ENCODE measurements at places on chromosomes 13 and 19.

DNA sequence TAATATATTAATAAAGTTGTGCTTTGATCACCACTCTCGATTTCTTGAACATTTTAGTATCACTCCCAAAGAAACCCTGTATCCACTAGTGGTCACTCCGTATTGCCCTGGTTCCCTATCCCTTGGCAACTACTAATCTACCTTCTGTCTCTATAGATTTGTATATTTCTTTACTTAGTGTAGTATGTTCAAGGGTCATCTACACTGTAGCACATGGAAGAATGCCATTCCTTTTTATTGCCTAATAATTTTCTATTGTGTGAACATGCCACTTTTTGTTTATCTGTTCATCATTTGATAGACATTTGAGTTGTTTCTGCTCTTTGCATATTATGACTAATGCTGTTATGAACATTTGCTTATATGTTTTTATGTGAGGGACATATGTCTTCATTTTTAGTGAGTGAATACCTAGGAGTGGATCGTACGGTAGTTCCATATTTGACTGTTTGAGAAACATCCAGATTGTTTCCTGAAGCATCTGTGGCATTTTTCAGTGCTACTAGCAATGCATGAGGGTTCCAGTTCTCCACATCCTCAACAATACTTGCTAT, 254.0 kb downstream of the GPC6 start:
- DNase-seq: no peak

DNA sequence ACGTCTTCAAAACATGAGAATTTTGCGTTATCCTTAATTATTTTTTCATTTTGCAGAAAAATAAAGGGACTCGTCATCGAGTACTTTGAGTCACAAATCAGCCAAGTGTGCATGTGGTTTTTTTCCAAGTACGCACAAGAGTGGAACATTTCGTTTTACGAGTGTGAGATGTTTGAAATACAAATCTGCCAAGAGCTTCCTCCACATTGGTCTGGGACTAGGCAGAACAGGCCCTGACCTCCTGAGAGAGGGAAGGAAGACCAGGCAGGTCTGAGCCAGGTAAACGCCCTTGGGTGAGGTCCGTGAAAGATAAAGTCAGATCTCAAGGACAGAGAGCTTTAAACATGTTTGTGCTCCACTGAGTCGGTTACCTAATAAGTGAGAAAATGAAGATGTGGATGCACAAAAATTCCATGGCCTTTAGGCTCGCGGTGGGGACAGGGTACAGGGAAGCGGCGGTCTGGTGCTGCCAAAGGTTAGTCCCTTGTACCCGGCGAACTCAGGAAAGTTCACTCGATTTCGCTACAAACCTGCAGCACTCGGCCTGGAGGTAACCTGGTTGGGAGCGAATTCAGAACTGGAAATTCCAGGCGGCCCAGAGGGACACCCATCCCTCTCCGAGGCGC, 473 bp upstream of the ITM2B start:
- no peak for DNase-seq

DNA sequence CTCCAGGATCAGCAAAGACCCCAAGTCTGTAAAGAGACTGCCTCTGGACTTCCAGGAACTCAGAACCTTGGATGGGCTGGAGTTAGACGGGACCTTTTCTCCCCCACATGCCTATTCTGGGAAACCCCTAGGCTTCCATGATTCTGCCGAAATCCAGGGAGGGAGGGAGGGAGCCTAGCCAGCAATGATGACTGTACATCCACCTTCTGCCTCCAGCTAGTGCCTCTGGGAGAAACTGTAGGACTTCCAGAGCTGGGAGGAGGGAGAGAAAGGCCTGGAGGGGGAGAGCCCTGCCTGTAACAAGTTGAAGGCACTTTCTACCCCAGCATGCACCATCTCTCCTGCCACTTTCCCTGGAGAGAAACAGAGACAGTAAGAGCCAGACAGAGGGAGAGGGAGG, 6.0 kb upstream of the HAS1 start:
- no peak for DNase-seq

- DNase-seq: no peak
These were observed 115.3 kb downstream of the RBM26 start for GRCh38 chr13:79290595-79291244.

GRCh38 chr19:31903979-31904378, 441.4 kb upstream of the ZNF507 start:
- DNase-seq: no peak

DNA sequence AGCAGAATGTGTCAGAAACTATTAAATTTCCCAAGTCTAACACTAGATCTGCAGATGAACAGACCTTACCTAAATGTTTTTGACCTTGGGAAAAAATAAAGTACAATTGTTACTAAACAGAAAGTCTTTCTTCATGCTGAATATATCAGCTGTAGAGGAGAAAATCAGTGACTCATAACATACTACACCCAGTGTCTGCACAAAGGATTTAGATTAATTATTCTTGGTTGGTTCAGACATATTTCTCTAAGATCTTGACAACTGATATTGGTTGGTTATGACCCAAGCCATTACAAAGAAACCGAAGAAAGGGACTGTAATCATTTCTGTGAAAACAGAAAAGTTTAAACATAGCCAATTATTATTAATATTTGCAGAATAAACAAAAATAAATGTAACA, 225.1 kb downstream of the HS6ST3 start:
- no peak for DNase-seq

DNA sequence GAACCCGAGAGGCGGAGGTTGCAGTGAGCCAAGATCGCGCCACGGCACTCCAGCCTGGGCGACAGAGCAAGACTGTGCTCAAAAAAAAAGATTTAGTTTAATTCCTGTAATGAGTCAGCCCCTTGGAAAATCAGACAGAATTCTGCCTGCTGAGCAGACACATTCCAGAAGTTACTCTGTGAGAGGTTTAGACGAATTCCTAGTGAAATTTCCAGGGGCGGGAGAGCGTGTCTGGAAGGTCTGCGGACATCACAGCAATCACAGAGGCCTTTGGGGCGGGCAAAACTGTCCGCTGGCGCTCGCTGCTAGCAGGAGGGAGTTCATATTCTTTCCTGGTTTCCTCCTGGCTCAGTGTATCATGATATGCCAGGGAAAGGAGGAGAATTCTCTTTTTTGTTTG, 17.5 kb downstream of the MISP start:
- peak; percentile 76 for DNase-seq

GRCh38 chr19:4061178-4061682, 5.5 kb downstream of the ZBTB7A start:
- no peak for DNase-seq

DNA sequence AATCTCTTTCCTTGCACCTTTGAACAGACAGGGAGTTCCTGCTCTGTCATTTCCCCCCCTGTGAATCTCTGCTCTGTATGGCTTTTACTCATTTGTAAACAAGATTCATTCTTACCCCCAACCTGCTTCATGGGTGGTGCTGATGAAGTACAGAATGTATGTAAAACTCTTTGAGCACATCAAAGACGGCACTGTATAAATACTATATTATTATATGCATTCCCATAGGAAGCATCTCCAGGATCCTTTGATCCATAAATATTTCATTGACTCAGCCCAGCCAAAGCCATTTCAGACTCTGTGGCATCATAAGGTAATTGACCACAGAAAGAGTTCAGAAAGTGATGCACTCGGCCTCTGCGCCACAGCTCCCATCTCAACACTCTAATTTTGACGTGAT, 208.7 kb downstream of the EFNB2 start:
- no peak for DNase-seq

- DNase-seq: no peak
These were observed 116.0 kb downstream of the ZAR1L start for GRCh38 chr13:32199168-32199567.

DNA sequence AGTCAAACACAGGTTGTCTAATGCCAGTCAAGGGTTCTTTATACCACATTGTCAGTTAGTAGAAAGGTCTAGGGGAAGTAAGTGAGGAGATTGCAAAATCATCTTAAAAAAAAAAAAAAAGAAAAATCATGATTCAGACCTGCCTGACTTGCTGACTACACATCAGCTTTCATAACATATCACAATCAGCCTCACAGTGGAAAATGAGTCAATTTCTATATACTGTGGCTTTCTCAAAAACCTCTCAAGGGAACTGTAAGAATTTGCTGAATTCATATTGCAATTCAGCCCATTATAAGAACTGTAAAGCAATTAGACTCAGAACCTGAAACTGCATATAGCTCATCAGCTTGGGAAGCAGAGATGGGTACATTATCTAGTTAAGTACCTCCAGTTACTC, 75.3 kb upstream of the GPC6 start:
- peak; percentile 12 for DNase-seq

GRCh38 chr19:1363599-1363998, 20.1 kb upstream of the NDUFS7 start:
- DNase-seq: no peak

- no peak for DNase-seq
These were observed 179.1 kb upstream of the MIR17HG start for GRCh38 chr13:91168386-91168711.

DNA sequence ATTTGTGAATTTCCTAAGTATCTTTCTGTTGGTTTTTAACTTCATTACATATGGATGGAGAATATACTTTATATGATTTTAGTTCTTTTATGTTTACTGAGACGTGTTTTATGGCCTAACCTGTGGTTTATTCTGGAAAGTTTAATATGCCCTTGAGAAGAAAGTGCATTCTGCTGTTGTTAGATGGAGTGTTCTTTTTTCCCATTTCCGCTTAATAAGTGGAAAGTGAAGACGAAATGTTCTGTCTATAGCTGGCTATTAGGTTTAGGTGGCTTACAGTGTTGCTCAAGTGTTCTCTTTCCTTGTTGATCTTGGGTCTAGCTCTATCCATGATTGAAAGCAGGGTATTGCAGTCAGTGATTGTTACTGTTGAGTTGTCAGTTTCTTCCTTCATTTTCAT, 17.2 kb upstream of the TIMM50 start:
- DNase-seq: no peak

DNA sequence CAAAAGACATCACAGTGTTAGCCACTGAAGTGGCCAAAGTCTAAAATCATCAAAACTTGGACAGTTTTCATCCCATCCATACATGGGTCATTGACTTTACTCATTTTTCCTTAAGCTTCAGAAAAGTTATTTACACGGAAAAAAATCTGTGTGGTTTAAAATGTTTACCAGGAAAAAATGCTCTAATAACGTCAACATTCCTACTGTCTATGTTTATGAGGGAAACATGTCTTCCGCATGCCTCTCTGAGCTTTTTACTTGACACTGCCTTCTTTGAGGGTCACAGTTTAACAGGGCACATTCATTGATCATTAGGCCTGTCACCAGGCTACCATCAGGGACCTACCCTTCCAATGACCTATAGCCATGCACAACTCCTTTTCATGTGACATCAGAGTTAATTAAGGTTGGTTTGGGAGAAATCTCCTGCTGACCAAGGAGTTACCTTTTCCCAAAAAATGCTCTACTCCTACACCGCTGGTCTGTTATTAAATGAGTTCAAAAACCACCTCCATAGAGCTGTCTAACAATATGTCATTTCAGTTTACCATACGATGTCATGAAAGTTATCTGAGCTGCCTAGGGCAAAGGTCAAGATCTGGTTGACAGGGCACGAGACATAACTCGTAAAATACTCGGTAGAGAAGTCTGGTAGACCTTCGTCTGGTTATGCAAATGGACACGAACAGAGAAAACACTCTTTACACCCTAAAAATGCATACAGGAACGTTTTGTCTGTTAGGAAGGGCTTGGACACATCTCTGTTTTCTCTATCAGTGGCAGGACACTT, 17.8 kb downstream of the FLT1 start:
- DNase-seq: no peak

DNA sequence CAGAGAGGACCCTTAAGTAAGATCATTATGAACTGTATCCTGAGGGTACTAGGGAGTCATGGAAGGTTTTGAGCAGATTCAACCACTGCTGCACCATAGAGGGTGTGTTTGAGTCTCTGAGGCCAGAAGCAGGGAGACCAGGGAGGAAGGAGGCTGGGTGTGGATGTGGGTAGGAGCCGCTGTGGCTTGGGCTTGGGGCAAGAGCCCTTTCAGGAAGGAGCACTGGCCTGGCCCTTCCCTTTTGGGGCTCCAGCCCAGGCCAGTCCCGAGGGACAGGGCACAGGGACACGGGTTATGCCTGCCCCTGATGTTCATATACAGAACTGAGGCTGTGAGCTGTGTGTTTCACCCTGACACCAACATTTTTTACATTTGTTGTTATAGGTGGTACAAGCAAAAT, 7.2 kb downstream of the CIC start:
- DNase-seq: no peak

- DNase-seq: no peak
These were observed 198.7 kb upstream of the SERP2 start for GRCh38 chr13:44174769-44175425.

- DNase-seq: no peak
These were observed 1.9 kb downstream of the SULT2B1 start for GRCh38 chr19:48553676-48554384.

DNA sequence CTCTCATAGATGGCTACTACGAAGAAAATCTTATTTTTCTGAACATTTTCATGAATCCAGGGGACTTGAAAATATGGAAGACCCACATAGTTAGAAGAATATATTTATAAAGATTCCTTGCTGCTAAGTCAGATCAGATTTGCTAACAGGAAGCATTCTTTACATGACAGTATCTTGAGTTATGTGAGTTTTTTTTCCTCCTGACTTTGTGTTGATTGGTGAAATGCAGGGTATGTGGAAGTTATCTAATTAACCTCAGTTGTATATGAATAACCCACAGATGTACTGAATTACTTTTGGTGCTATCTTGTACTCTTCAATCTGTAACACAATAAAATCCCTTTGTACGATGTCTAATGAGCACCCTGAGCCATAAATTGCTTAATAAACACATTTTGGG, 53.8 kb downstream of the ESD start:
- DNase-seq: no peak

DNA sequence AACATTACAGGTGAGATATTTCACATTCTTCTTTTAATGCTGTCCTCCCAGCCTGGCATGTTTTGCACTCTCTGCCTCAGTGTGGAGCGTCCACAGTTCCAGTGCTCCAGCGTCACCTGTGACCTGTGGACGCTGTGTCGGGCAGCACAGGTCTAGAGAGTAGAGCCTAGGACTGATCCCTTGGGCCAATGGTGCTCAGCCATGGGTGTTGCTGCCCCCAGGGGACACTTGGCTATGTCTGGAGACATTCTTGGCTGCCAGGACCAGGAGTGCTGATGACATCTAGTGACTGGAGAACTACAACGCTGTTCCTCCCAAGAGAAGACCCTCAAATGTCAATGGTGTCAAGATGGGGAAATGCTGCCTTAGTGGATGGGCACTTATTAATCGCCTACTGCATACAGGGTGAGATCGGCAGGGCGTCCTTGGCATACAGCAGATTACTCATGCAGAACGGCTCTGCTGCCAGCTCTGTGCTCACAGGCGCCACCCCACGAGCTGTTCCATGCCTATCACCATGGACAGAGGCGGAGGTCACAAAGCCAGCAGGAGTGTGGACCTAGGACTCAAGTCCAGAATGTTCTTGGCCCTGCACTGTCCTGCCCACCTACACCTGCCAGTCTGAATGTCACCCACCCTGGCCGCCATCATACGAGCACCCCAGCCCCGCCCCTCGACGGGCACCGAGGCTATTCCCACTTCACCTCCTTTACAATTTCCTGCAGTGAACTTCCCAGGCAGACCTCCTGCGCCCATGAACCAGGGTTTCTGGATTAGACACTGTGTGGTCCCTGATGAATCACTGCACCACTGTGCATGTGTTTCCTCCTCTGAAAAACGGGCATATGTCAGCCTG, 13.9 kb upstream of the MADCAM1 start:
- DNase-seq: no peak

- DNase-seq: no peak
These were observed at the start of gene GAMT for GRCh38 chr19:1401138-1401888. Gene GAMT, minus strand, starts transcription at chr19:1401542. Its CDS starts 66 bp downstream, at chr19:1401476.

Data from smooth muscle cell of the brain vasculature (primary cell).